HT-29 (cell line): ENCODE measurements at places on chromosomes 2 and 18. TPM values are rescaled to one million over a fixed set of nuclear protein-coding genes. Genes with fewer than 3 reads are reported as not detected.

- no peak for DNase-seq
These were observed 137.8 kb downstream of the BCL2 start for GRCh38 chr18:63181706-63182309.

DNA sequence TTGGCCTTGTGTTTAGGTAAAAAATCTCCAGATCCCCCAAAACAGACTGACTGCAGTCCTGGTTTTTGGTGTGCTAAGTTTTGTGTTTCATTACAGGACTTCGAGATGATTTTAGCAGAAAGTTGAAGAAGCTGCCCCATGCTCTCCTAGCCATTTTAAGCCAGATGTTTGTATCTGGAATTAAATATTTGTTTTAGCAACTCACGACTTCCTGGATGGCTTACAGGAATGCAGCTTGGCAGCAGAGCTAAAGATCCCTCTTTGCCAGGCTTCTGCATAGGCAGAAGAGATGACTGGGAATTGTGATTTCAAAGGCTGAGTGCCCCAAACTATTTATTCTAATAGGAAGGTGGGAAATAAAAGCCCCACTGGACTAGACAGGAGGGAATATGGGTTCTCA lies 31.1 kb downstream of the ONECUT2 start:
- DNase-seq, result no peak

DNA sequence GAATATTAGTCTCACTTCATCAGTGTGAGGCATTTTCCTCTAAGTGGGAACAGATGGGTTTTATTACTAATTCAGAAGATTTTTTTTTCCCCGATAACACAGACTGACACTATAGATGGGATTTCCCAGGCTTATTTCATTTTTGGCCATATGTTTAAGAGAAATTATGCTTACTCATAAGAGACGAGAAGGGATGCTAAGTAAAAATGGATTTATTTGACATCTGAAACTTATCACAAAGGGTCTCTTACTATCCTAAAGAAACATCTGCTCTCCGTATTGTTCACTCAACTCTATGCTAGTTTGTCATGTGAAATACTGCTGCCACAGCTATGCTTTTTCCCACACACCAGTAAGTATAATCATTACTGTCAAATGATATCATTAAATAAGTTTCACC lies 1476.3 kb downstream of the LRP1B start:
- DNase-seq, result no peak

- no peak for DNase-seq
These were observed 94.9 kb downstream of the DHRS9 start for GRCh38 chr2:169164311-169164710.

- no peak for DNase-seq
These were observed 206.1 kb downstream of the TFCP2L1 start for GRCh38 chr2:121078899-121079298.

INHA gene
- not detected in 2 replicates for total RNA-seq

IKZF2 gene
- 6.8 and 7.5 TPM in 2 replicates for total RNA-seq

NEB gene
- total RNA-seq, result 1.0 and 1.2 TPM in 2 replicates

CNOT9 gene
- 60.1 and 64.3 TPM in 2 replicates for total RNA-seq

GPR35 gene
- 176 and 180 TPM in 2 replicates for total RNA-seq
